AG04450 (cell line): ENCODE measurements at places on chromosomes 6 and 20. TPM values are rescaled to one million over a fixed set of nuclear protein-coding genes. Genes with fewer than 3 reads are reported as not detected.

The NRSN1 gene
- not detected in 2 replicates for polyA plus RNA-seq

DNA sequence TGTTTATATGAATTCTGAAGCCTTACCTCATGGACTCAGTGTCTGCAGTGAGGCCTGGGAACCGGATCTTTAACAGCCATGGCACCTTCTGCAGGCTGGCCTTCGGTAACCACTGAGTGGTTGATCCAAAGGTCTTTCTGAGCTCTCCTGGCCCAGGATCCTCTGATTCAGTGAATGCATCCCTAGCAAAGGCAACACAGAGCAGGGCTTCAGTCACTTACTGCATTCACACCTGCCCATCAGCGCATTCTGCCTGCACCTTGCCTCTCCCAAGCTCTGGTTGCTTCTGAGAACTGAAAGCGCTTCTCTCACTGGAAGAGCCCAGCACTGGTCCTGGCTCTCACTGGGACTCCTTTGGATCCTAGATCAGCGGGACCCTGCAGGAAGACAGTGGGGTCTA lies 8.4 kb upstream of the CST9 start:
- no peak for DNase-seq

The SULF2 gene
- polyA plus RNA-seq: 0.73 and 1.5 TPM in 2 replicates

DNA sequence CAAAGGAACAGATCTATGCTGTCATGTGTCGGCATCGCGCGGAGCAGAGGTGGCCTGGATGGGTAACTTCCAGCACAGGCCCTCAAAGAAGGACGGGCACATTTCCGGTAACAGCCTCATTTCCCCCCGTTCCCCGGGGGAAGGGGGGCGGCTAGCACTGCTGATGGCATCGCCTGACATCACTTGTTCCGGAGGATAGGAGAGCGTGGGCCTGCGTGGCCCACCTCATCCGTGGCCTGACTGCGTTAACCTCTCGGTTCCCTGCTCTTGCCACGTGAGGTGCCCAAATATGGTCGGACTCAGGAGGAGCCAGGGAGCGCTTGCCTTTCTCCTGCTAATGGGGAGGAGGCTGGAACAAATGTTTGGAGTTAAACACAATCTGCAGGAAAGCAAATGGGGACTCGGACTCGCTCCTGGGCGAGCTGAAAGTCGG lies at the start of gene AKAP12:
Gene AKAP12 (plus strand): TSS at position 365 of the 433 bp plus-strand sequence. CDS start 596 bp downstream, outside the sequence.
- peak; percentile 23 for DNase-seq

DNA sequence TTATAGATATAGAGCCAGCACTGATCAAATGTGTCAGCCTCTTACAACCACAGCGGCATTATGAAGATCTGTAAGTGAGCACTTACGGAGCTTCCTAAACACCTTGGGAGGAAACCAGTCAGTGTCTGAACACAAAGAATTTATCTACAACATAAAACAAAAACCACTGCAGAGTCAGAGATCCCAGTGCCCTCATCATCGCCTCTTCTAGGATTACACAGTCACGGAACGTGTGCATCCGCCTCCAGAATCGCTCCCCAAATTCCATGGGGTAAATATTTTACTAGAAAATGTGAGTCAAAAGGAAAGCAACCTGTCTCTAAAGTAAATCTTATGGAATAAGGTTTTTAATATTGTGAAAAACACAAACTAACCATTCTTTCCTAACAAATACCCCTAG lies 243.6 kb downstream of the PACRG start:
- DNase-seq: no peak

- DNase-seq: no peak
Measured at GRCh38 chr20:50372770-50373088, 137.5 kb upstream of the PTPN1 start.

DNA sequence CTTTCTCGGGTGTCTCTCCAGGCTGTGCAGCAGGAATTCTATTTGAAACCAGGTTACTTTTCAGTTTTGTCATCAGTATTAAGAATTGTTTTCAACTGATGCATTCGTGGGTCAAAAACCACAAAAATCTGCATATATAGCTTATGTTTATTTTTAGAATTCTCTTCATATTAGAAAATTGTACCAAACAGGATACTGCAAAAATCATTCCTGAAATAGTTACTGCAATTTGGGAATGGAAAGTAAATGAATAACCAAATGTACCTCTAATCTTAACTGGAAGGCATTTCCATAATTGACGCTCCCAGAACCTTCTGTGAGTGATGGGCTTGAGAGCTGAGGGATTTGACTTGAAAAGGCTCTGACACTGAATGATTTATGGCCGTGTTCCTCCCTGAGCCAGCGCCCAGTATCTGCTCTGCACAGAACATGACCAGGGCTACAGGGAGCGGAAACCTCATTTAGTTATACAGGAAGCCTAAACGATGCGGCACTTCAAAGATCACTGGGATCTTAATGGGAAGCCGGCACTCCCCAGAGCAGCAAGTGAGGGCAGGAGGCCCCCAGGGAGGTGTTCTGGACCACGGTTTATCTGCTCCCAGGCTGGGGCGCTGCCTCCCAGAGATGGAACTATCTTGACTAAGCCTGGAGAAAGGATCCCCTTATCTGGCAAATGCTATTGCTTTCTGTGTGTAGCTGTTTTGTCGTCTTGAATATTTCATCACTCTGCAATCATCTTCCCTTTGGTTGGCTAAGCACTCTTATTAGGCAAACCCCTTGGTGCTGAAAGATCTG lies 446.0 kb downstream of the QKI start:
- peak; percentile 45 for DNase-seq

- no peak for DNase-seq
Measured at GRCh38 chr20:56949318-56949717, 317.1 kb downstream of the BMP7 start.

GRCh38 chr6:3776881-3777507 lies 25.5 kb upstream of the PXDC1 start:
- DNase-seq: no peak

DNA sequence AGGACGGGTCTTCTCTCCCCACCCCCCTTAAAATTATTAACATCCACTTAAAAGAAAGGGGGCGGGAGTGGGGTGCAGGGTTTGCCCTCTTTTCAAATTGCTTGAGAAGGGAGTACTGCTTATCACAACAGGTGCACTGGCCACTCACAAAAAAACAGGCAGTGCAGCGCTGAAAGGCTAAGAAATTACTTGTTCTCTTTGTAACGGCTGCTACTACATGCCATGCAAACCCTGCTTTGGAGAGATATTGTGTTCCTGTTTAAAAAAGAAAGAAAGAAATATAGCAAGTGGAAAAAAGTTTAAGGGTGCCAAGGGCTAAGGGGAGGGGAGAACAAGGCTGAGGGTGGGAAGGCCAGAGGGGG lies 312.7 kb upstream of the JARID2 start:
- no peak for DNase-seq

The FHL5 gene
- not detected in 2 replicates for polyA plus RNA-seq

- no peak for DNase-seq
Measured at GRCh38 chr6:158158123-158158522, 9.9 kb downstream of the SERAC1 start.

GRCh38 chr6:20900389-20901160 lies 366.3 kb downstream of the CDKAL1 start:
- DNase-seq: no peak
